ENCODE measurements at places on chromosomes 11 and 22.
A peak's percentile ranks its signal among the peaks of the same experiment; 100 is the strongest.

DNA sequence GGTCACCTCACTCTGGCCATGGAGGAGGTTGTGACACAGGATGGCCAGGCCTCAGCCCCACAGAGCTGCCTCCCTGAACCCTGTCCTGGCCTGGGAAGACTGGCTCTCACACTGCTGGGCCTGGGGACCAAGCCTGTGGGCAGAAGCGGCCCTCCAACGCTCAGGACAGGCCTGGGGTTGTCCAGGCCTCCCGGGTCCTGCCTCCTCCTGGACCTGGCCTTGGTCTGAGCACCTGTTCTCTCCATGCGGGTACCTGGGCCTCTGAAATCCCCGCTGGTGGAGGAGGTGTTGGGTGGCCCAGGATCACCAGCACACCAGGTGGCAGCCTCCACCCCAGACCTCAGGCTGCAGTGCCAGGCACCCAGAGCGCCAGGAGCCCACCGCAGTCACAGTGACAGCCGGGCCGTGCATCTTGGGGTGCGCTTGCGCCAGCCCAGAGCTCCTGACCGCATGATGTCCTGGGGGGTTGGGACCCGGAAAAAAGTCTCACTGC lies 16.1 kb upstream of the PIM3 start:
- DNase-seq: no peak

- DNase-seq: no peak
Measured at GRCh38 chr11:126332221-126332711, 23.2 kb upstream of the ST3GAL4 start.

DNA sequence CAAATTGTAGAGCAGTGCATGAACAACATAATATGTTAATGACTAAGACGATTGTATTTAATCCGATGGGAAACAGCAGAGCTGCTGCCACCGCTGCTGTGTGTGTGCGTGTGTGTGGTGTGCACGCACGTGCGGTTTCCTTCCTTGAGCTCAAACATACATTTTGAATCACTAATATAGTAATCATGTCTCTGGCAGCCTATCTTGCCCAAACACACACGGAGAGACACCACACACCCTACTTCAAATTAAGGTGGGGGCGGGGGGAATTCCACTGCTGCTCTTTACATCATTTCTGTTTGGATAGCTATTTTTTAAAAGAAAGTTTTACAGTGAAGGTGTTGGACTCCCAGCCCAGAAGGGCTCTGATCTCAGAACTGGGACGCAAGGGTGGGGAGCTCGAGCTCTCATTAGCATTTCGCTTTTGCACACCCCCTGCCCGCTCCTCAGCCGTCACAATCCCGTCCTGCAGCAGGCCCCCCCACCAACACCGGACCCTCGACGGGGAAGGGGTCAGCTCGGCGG lies 651 bp upstream of the FAM83F start:
- DNase-seq: no peak

- no peak for DNase-seq
Measured at GRCh38 chr11:78576549-78577097, 2.0 kb upstream of the NARS2 start.

GRCh38 chr11:129190087-129190486 lies 2.0 kb downstream of the ARHGAP32 start:
- no peak for DNase-seq

GRCh38 chr11:134082990-134083389 lies 14.1 kb downstream of the JAM3 start:
- no peak for DNase-seq

DNA sequence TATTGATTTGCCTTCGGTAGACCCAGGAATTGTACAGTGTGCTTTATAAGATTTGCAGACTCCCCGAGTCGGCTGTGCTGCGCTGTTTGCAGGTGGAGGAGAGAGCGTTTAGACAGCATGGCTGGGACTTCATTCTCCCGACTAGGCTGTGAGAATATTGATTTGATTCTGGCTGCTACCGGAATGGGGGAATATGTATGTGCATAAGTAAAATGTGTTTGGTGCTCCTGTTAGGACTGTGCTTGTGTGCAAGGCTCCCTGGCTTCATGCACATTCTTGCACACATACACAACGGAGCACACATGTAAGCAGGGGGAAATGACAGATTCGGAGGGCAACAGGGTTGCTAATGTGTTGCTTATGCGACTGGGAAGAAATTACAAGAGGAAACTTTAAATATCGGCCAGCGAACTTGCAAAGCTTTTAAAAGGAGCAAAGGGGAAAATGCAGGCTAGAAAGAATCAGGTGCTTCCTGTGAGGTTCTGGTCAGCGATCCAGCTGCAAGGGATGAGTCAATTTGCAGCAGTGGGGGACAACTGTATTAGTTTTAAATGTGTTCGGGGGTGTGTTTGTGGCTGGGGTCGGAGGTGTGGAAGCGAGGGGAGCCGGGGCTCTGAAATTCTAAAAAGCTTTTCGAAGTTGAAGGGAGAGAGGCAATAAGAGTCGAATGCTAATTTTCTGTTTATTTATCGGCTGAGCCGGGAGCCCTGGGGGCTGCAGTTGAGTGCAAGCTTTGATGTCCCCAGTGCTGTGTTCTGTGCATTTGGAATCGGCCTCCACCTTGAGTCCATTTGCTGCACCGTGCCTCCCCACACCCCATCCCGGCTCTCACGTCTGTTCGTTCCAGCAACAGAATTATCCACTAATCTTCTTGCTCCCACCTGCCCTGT lies 731 bp downstream of the NTM start:
- no peak for DNase-seq

- no peak for DNase-seq
Measured at GRCh38 chr11:66727282-66728037, 1.6 kb downstream of the SPTBN2 start.

- no peak for DNase-seq
Measured at GRCh38 chr22:28779833-28780232, 7.3 kb downstream of the CCDC117 start.

DNA sequence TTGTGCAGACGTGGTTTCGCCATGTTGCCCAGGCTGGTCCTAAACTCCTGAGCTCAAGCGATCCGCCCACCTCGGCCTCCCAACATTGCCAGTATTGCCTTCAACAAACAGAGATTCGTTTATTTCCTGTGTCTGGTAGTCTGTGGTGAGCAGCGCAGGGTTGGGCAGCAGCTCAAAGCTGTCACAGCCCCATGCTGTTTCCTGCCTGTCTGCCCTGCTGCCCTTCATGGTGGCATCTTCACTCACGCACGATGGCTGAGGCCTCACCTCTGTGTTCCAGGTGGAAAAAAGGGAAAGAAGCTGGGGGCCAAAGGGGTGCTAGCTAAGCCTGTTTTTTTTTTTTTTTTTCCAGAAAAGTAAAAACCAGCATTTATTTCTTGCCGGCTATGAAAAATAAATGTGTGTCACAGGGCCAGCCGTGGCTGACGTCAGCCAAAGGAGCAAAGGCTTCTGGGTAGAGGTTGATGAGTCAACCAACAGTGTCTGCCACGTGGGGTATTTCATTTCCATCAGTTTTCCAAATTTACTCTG lies 28.8 kb downstream of the TBC1D22A start:
- peak; percentile 73 for DNase-seq

DNA sequence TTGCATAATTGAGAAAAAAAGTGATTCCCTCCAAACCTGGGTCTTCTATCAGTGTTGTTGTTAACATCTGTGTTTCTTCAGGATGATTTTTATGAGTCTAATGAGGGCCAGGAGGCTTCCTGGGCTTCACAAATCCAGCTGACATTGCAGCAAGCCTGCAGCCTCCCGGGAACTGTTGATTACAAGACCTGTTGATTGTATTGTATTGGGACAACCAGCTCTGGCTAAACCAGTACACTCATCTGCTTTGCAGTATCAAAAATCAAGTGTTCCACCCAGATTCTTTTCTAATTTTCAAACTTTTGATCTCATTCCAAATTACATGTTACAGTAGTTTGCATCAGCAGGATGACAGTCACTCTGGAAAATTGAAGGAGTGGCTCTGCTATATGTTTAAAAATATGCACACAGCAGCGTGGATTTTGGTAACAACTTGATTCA lies 16.1 kb upstream of the PRSS23 start:
- DNase-seq: no peak

GRCh38 chr22:26554956-26555355 lies 35.0 kb downstream of the TPST2 start:
- DNase-seq: no peak
